ENCODE measurements at places on chromosomes 6 and 20. TPM values are rescaled to one million over a fixed set of nuclear protein-coding genes. Genes with fewer than 3 reads are reported as not detected.

- DNase-seq = no peak
These were observed 91.4 kb upstream of the FOXO3 start for GRCh38 chr6:108469316-108469715.

- no peak for DNase-seq
These were observed 117.9 kb downstream of the ISM1 start for GRCh38 chr20:13338999-13339411.

GABRR1 gene
- total RNA-seq = not detected

GRCh38 chr20:41998539-41999341, 380.6 kb upstream of the CHD6 start:
- no peak for DNase-seq

GRCh38 chr6:6595025-6595424, 6.5 kb downstream of the LY86 start:
- no peak for DNase-seq

GRCh38 chr20:49043000-49043399, 3.1 kb upstream of the CSE1L start:
- peak; percentile 81 for DNase-seq

GRCh38 chr6:14477559-14477958, 360.0 kb downstream of the CD83 start:
- no peak for DNase-seq

GRCh38 chr6:130111031-130111430, 92.7 kb downstream of the L3MBTL3 start:
- no peak for DNase-seq

DNA sequence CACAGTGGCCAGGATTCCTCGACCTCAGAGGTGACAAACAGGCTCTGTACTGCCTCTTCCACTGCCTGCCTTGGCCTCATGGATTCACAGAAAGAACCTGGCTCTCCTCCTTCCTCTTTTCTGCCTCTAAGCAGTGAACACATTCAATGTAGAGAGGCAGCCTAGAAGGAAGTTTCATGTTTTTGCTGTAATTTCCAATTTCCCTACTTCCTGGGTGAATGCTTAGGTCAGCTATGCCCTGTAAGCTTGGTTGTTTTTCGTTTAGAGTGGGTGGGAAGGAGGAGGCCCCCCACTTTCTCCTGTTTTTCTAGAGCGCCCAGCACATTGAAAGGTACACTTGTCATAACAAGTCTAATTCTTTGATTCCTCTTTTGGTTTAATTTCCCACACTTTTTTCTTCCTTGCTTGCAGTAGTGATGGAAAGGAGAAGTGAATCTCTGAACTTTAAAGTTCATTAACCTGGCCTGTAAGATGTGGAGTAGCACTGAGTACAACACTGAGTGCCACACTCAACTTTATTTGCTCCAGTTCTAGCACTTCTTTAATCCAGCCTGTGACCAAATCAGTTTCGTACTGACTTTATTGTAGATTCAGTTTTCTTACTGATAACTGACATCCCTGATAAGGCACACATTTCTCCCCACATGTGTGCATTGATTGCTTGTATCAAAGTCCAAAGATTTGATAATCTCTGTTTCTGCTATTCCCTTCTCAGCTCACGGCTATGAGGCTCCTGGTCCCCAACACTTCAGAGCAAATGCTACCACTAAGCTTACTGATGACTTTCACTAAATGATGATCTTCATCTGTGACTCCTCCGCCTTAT, 100.0 kb upstream of the MAN1A1 start:
- DNase-seq = no peak

SLC22A1 gene
- 2.5 TPM for total RNA-seq

IMPG1 gene
- total RNA-seq = not detected

DNA sequence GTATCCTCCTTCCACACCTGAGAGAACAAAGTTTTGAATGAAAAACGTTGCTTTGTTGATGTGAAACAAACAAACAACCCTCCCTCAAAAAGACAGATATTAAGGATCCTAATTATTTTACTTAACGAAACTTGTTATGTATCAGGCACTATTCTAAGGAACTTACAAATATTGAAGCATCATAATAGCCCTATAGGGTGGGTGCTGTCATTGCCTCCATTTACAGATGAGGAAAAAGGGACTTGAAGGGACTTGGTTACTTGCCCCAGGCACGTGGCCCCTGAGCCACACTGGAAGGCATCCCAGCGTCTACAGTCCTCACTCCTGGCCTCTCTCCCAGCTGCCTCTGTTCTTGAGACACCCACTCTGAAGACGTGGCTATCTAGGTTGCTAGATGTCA, 20.2 kb upstream of the OLIG3 start:
- no peak for DNase-seq

DNA sequence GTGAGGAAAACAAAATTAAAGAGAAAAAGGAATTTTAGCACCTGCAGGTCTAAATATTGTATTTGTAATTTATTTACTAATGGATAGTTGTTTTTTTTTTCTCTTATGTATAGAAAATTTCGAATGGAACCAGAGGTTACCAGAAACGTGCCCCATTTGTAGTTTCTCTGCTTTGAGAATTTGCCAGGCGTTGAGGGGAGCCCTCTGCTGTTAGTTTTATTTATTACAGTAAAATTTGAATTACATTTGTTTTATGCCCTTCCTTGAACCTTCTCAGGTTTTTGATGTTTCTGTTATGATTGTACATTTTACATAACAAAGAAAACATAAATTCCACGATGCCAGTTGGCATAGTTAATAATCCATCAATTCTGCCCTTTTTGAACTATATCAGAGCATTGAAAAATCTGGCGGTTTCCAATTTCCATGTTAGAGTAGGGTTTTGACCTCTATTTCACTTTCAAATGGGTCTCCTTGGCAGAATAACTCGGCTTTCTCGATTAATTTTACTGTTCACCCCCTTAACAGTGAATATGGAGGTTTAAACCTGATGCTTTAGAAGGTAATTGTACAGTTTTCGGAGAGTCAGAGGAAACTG, 35.1 kb upstream of the RFPL4B start:
- DNase-seq = no peak

GLP1R gene
- total RNA-seq = not detected

BEND6 gene
- total RNA-seq = 2.2 TPM

GRCh38 chr20:4041748-4042411, 26.5 kb upstream of the RNF24 start:
- peak; percentile 98 for DNase-seq

GRCh38 chr6:55972091-55972490, 96.7 kb upstream of the BMP5 start:
- DNase-seq = no peak

- DNase-seq = no peak
These were observed 79.0 kb downstream of the RNASET2 start for GRCh38 chr6:166877349-166877748.

GRCh38 chr6:153001767-153002612, 519 bp downstream of the MTRF1L start:
- DNase-seq = no peak

GRCh38 chr6:152750694-152751093, at the start of gene VIP:
VIP (plus strand) TSS chr6:152750797; CDS start chr6:152752178, 1,381 bp downstream.
- peak; percentile 45 for DNase-seq

GRCh38 chr6:122788663-122789181, 336 bp upstream of the SMPDL3A start:
- no peak for DNase-seq

DNA sequence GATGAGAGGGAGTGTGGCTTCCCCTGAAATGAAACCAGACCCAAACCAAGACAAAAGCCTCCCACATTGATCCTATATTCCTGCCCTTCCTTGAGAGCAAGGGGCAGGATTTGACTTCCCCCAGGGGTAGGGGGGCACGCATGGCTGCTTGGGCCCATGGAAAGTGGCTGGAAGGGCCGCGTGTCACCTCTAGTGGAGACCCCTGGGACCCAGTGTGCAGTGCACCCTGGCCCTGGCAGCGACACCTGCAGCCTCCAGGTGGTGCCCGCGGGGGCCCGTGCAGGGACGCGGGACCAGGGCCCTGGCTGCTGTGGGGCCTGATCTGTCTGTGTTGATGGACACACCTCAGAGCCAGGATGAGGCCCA, 18.0 kb upstream of the SLCO4A1 start:
- DNase-seq = no peak

SPEF1 gene
- total RNA-seq = 0.17 TPM

DNA sequence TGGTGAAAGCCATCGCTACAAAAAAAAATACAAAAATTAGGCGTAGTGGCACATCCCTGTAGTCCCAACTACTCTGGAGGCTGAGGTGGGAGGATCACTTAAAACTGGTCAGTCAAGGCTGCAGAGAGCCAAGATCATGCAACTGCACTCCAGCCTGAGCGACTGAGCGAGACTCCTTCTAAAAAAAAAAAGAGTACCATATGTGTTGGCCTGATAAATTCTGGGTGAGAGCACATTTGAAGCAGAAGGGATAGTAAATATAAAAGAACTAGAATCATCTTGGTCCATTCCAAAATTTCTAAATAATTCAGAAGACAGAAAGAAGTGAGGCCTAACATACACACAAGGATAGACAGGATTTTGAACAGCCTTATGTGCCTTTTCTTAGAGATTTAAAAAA, 2.2 kb downstream of the IBTK start:
- no peak for DNase-seq

FRK gene
- 1.3 TPM for total RNA-seq

CST9 gene
- total RNA-seq = not detected

HTR1E gene
- not detected for total RNA-seq

DNA sequence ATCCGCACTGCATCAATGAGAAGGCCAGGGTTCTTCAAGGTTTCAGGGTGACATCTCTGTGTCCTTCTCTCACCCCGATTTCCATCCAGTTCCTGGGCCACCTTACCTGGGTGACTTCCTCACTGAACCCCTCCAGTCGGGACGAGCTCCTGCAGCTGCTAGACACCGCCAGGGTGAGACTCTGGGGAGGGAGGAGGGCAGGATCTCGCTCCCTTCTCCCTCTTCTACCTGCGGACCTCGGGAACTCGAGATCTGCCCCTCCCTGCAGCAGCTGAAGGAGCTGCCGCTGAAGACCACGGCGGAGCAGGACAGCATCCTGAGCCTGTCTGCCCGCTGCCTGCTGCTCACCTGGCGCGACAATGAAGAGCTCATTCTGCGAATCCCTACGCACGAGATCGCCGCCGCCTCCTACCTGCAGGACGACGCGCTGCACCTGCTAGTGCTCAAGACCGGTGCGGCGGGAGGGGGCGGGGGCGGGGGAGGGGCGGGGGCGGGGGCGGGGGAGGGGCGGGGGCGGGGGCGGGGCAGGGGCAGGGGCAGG, 7.5 kb downstream of the CCM2L start:
- peak; percentile 28 for DNase-seq

GRCh38 chr6:4371207-4371921, 236.0 kb upstream of the ECI2 start:
- DNase-seq = no peak

GRCh38 chr6:25464225-25464624, 185.1 kb downstream of the CARMIL1 start:
- DNase-seq = no peak

NKAPL gene
- total RNA-seq = 1.0 TPM

HCK gene
- not detected for total RNA-seq

GRCh38 chr6:34346175-34347119, 46.0 kb downstream of the NUDT3 start:
- no peak for DNase-seq

GRCh38 chr6:105458551-105458950, 55.7 kb upstream of the PREP start:
- peak; percentile 22 for DNase-seq

- DNase-seq = no peak
These were observed 72.1 kb downstream of the SOD2 start for GRCh38 chr6:159620947-159621346.

DNA sequence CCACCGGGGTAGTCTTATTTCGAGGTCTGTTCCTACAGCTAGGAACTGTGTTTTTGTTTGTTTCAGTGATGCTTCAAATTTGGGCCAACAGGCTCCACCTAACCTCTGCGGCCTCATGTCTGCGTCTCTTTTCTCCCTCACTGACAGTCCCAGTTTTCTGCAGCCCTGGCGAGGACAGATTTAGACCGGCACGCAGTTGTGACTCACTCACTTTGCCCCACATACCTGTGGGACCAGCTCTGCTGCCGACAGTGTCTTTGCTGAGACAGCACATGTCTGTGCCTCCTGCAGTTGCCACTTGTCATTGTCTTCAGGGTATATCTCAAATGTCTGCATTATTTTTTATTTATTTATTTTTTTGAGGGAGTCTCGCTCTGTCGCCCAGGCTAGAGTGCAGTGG, 29.2 kb downstream of the OSBPL2 start:
- DNase-seq = no peak

GRCh38 chr6:95923518-95923917, 92.3 kb upstream of the FUT9 start:
- DNase-seq = no peak

- peak; percentile 87 for DNase-seq
These were observed 1.7 kb downstream of the KCNK15 start for GRCh38 chr20:44747166-44748004.

DNA sequence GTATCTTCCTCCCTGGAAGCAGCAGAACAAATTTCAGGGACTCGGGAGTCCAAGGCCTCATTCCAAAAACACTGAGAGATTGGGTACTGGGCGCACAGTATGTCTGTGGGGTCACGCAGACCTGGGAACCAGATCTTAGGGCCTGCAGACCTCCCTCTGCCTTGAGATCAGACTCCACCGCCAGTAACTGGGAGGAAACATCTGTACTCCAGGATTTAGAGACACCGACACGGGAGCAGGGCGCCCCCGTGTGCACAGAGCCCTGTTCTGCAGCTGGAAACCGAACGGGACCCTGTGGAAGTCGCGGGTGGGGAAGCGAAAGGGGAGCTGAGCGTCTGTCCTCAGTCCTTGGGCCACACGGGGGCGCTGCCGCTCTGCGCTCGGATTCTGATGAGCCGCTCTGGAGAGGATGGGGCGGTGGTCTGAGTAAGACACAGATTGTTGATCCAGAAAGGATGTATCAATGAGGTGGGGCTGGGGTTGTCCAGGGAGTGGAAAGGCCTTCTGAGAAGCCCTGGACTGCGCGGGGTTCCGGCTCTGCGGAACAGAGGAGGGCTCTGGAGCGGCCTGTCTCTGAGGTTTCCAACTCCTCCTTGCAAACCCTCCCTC, 35.7 kb upstream of the HLA-E start:
- peak; percentile 79 for DNase-seq

DNA sequence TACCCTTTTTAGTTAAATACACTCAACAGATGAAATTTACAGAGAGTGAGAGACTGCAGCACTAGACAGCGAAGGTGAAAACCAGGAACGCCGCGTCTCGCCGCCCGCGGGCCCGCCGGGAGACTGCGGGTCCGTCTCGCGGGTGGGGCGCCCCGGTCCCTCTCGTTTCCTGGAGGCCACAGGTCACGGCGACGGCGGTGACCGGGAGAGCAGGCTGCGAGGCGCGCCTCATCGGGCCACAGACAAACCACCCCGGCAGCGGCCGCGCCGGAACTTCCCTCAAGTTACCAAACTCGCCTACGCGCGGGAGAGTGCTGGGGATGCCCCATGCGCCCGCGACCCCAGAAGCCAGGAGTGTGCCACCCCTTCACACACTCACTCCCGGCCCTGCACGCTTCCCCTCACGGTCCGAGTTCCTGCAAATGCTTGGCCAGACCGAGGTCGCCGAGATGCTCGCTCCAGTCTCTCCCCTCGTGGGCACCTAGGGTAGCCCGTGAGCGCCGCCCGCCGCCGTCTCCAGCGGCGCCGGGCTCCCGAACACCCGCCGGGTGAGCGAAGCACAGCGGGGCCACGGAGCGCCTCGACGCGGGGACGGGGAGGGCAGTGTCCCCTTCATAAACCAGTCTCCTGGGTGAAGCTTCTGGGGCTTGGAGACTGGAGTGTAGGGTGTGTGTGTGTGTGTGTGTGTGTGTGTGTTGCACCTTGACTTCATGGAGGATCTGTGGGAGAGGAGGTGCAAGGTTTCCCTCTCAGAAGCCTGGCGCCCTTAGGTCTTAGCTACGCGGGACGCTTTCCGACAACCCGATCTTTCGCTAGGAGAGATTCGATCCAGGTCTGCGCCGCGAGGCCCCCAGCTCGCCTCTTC, 1.4 kb downstream of the BACH2 start:
- DNase-seq = peak; percentile 60
